ENCODE measurements at places on chromosomes 12 and 14.

GRCh38 chr14:99463974-99464373, 16.7 kb downstream of the SETD3 start:
- DNase-seq: no peak

DNA sequence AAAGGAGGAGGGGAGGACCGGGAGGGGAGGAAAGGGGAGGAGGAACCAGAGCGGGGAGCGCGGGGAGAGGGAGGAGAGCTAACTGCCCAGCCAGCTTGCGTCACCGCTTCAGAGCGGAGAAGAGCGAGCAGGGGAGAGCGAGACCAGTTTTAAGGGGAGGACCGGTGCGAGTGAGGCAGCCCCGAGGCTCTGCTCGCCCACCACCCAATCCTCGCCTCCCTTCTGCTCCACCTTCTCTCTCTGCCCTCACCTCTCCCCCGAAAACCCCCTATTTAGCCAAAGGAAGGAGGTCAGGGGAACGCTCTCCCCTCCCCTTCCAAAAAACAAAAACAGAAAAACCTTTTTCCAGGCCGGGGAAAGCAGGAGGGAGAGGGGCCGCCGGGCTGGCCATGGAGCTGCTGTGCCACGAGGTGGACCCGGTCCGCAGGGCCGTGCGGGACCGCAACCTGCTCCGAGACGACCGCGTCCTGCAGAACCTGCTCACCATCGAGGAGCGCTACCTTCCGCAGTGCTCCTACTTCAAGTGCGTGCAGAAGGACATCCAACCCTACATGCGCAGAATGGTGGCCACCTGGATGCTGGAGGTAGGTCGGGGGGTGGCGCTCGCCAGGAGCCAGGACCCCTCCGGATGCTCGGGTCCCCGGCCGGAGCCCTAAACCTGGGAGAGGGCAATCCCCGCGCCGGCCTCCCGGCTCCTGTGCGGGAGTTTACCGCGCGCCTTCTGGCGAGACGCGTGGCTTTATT, at the start of gene CCND2:
CCND2 (plus strand) TSS at position 111 of the 744 bp plus-strand sequence; CDS start at position 390, 279 bp downstream.
- DNase-seq: peak; percentile 93

- DNase-seq: no peak
Observed at GRCh38 chr14:54650959-54651351, 84.0 kb downstream of the SAMD4A start.

DNA sequence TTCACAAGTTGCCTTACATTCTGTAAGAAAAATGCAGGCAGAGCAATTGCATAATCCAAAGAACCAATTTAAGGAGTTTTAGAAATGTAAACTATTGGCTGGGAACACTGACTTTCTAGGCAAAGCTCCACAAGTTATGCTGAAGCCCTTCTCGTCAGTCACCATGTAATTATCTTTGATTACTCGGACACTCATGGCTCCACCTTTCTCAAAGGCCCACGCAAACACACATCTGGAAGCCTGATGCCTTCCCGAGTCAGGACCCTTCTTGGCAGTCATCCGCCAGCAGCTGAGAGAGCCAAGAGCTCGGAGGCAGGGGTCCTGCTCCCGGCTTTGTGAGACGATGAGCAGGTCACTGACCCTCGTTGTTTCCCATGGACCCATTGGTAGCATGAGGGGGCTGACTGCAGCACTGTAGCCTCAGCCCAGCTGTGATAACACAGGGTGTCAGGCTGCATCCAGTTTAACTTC, 202.2 kb downstream of the TMEM132D start:
- DNase-seq: no peak

GRCh38 chr12:129404556-129404955, 499.3 kb downstream of the TMEM132D start:
- DNase-seq: no peak

- DNase-seq: no peak
Observed at GRCh38 chr12:132661972-132662371, 25.2 kb downstream of the POLE start.

GRCh38 chr12:50024805-50025186, 498 bp downstream of the RACGAP1 start:
- no peak for DNase-seq

GRCh38 chr12:131747276-131748177, 36.6 kb downstream of the SFSWAP start:
- no peak for DNase-seq

Measured in tibial artery (tissue), 4 donors.